ENCODE measurements at places on chromosomes 2 and 18.

- no peak overlapping the region for H3K4me3 ChIP-seq
- no peaks in the 10 kb centered on the region for H3K27me3 ChIP-seq
- H3K36me3 ChIP-seq = no peaks in the 10 kb centered on the region
- no peak overlapping the region for H3K27ac ChIP-seq
These were observed 94.5 kb upstream of the CHRNA1 start for GRCh38 chr2:174858745-174859144.

GRCh38 chr2:102101849-102102635 lies 40.5 kb upstream of the IL1R1 start:
- peak; percentile 70 for DNase-seq
- H3K27me3 ChIP-seq = no peaks in the 10 kb centered on the region
- peak overlapping the region; percentile 22 for H3K27ac ChIP-seq
- H3K36me3 ChIP-seq = no peaks in the 10 kb centered on the region

GRCh38 chr2:123720760-123721159 lies 304.3 kb upstream of the CNTNAP5 start:
- no peak for DNase-seq
- H3K36me3 ChIP-seq = no peaks in the 10 kb centered on the region
- H3K4me1 ChIP-seq = no peaks in the 10 kb centered on the region

GRCh38 chr2:227368574-227368973 lies 10.5 kb downstream of the TM4SF20 start:
- no peak overlapping the region for H3K4me3 ChIP-seq
- H3K36me3 ChIP-seq = no peaks in the 10 kb centered on the region
- peak; percentile 22 for DNase-seq

GRCh38 chr2:240391111-240392051 lies 44.1 kb upstream of the GPC1 start:
- H3K4me1 ChIP-seq = peaks cover 56% of the 10 kb centered on the region
- no peaks in the 10 kb centered on the region for H3K27me3 ChIP-seq
- no peak overlapping the region for H3K27ac ChIP-seq
- no peak for DNase-seq
- H3K4me3 ChIP-seq = no peak overlapping the region

GRCh38 chr18:24427484-24427883 lies 1.0 kb downstream of the IMPACT start:
- H3K36me3 ChIP-seq = peaks cover 9% of the 10 kb centered on the region
- H3K4me1 ChIP-seq = no peaks in the 10 kb centered on the region
- peak overlapping the region; percentile 86 for H3K4me3 ChIP-seq

- H3K27me3 ChIP-seq = no peaks in the 10 kb centered on the region
- peak; percentile 55 for DNase-seq
- H3K4me1 ChIP-seq = peaks cover 17% of the 10 kb centered on the region
- peaks cover 4% of the 10 kb centered on the region for H3K36me3 ChIP-seq
- peak overlapping the region; percentile 16 for H3K27ac ChIP-seq
- no peak overlapping the region for H3K4me3 ChIP-seq
These were observed 51.5 kb downstream of the SETBP1 start for GRCh38 chr18:44732238-44732563.

DNA sequence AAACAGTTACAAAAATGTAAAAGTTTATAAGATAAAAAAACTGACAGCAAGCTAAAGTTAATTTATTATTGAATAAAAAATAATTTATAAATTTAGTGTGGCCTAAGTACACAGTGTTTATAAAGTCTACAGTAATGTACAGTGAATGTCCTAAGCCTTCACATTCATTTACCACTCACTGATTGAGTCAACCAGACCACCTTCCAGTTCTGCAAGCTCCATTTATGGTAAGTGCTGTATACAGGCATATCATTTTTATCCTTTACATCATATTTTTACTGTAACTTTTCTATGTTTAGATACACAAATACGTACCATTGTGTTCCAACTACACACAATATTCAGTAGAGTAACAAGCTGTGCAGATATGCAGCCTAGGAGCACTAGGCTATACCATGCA lies 184.2 kb upstream of the LRATD1 start:
- H3K36me3 ChIP-seq = no peaks in the 10 kb centered on the region
- no peaks in the 10 kb centered on the region for H3K27me3 ChIP-seq
- no peak overlapping the region for H3K27ac ChIP-seq
- no peaks in the 10 kb centered on the region for H3K4me1 ChIP-seq
- H3K4me3 ChIP-seq = no peak overlapping the region

GRCh38 chr18:34729264-34729663 lies 19.2 kb downstream of the DTNA start:
- H3K27me3 ChIP-seq = no peaks in the 10 kb centered on the region
- H3K36me3 ChIP-seq = no peaks in the 10 kb centered on the region
- peak; percentile 18 for DNase-seq

DNA sequence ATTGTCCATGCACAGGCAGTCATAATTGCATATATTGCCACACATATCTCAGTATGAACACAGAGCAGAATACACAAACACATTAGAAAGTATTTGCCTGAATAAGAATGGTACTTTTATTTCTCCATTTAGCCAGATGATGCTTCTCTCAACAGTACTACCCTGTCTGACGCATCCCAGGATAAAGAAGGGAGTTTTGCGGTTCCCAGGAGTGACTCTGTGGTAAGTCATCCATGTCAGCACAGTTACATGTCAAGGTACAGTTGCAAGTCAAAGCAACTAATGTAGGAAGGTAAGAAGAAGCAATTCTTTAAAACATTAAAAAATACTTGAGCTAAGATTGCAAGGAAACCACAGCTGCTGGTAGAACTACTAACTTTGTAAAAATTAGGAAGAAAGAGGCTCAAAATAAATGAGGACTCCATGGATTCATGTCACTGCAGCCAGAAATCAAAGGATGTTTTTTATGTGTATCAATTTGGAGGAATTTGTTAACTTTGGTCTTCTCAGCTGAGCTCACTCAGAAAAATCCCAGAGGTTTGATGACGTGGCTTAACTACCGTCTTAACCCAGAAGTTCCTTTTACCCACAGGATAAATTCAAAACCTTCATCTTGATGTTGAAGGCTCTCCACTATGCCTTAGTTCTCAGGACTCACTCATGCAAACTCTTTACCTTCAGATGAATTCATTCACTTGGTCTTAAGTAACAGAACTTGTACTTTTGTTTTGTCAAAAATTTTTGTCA lies 130.3 kb downstream of the ARHGAP28 start:
- no peak for DNase-seq
- peaks cover 30% of the 10 kb centered on the region for H3K36me3 ChIP-seq
- no peaks in the 10 kb centered on the region for H3K27me3 ChIP-seq
- no peaks in the 10 kb centered on the region for H3K4me1 ChIP-seq

- H3K36me3 ChIP-seq = no peaks in the 10 kb centered on the region
- no peak for DNase-seq
- peaks cover 32% of the 10 kb centered on the region for H3K4me1 ChIP-seq
- H3K27ac ChIP-seq = no peak overlapping the region
- no peak overlapping the region for H3K4me3 ChIP-seq
- H3K27me3 ChIP-seq = no peaks in the 10 kb centered on the region
These were observed 120.0 kb upstream of the FHL2 start for GRCh38 chr2:105518897-105519296.

GRCh38 chr2:148974095-148974494 lies 64.4 kb upstream of the LYPD6B start:
- H3K27me3 ChIP-seq = no peaks in the 10 kb centered on the region
- no peak overlapping the region for H3K4me3 ChIP-seq
- no peak for DNase-seq
- no peak overlapping the region for H3K27ac ChIP-seq

DNA sequence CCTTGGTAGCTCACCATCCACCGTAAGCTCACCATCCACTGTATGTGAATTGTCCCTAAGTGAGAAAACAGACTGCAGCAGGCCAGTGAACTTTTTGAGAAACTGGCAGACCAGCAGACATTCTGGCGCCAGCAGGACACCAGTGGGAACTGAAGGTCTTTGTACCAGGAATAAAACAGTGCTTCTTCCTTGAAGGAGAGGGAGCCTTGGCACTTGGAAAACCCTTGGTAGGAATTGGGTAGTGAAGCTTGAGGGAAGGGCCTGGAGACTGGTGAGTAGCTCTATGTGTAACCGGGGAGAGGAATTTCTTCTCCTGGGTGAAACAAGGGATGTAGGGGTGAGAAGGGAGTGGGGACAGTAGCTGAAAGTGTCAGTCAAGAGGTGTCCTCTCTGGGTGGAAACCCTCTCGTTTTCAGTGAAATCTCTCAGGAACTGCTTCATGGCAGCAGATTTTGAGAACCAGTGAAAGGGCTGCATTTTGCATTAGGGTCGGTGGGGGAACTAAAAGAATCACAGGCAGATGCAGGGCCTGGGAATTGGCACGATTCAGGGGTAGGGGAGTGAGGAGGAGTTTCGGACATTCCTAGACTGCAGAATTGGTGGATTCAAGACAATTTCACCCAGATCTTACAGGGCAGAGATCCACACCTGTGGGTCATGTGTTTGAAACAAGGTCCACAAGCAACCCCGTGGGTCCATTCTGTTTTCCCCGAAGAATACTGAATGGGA lies 131.5 kb upstream of the DLX2 start:
- peak overlapping the region; percentile 22 for H3K27ac ChIP-seq
- H3K4me3 ChIP-seq = peak overlapping the region; percentile 44
- H3K4me1 ChIP-seq = peaks cover 31% of the 10 kb centered on the region
- H3K27me3 ChIP-seq = peaks cover 22% of the 10 kb centered on the region
- H3K36me3 ChIP-seq = no peaks in the 10 kb centered on the region
- DNase-seq = no peak

DNA sequence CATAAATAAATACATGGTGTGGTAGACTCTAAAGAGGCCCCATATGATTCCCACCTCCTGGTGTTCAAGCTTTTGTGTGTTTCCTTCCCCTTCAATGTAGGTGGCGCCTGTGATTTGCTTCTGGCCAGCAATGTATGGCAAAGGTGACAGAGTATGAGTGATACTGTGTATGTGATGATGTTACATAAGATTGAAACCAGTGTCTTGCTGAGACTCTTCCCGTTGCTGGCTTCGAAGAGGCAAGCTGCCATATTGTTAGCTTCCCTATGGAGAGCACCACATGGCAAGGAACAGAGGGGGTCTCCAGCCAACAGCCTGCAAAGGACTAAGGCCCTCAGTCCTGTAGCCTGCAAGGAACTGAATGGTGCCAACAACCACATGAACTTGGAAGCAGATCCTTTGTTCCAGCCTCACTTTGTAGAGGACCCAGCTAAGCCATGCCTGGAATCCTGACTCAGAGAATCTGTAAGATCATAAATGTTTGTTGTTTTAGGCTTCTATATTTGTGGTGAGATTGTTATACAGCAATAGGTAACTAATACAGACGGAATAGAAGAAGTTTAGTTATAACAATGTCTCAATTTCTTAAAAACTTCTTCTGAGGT lies 1.7 kb upstream of the SMAD4 start:
- H3K27ac ChIP-seq = no peak overlapping the region
- H3K36me3 ChIP-seq = peaks cover 14% of the 10 kb centered on the region
- no peaks in the 10 kb centered on the region for H3K27me3 ChIP-seq
- no peak overlapping the region for H3K4me3 ChIP-seq
- no peak for DNase-seq

DNA sequence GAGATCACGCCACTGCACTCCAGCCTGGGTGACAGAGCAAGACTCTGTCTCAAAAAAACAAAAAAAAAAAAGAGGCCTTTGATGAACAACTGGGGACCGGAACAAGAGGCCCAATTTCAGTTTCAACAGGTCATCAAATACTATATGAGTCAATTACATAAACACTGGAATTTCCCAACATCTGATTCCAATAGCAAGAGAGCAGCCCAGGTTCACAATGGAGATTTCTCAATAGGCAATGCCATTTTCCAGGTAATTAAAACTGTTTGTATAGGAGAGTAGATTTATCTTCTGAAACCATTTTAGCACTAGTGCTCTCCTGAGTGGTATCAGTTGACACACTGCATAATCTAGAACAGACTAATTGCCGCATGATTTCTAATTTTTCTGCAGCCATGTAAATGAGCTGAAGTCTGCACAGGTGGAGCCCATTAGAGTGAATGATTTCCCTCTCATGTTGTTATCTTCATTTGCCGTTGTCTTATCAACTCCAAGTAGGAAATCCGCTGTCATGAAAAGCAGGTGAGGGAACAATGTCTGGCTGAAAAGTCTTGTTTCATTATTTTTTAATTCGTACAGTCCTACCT lies 264.1 kb upstream of the MEIS1 start:
- no peaks in the 10 kb centered on the region for H3K36me3 ChIP-seq
- peak; percentile 23 for DNase-seq
- no peaks in the 10 kb centered on the region for H3K27me3 ChIP-seq
- H3K4me1 ChIP-seq = peaks cover 4% of the 10 kb centered on the region
- no peak overlapping the region for H3K4me3 ChIP-seq

DNA sequence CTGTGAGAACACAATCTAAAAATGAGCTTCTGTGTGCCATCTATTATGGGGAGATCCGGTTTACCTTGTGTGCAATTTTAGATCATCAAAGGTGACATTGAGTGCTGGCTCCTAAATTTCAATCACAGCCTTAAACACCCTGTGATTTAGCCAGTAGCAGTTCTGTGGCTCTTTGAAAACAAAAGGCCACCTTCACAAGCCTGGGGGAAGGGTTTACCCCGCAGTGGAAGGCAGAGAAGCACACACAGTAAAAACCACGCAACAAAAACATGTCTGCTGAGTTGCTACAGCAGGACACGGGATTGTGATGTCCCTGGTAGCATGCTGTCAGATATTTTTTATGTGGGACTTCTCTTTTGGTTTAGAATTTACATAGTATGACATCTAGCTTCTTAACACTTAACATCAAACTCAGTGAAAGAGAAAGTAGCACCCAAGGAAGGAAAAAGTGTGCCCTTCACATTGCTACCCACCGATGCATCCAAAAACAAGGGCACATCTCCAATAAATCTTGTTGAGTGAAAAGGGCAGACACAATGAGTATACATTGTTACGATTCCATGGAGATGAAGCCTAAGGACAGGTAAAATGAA lies 56.1 kb upstream of the RNF152 start:
- no peaks in the 10 kb centered on the region for H3K36me3 ChIP-seq
- peak overlapping the region; percentile 56 for H3K27ac ChIP-seq
- peaks cover 12% of the 10 kb centered on the region for H3K4me1 ChIP-seq
- H3K27me3 ChIP-seq = no peaks in the 10 kb centered on the region
- H3K4me3 ChIP-seq = no peak overlapping the region
- no peak for DNase-seq

All from muscle of leg (tissue), 16 donors.